ENCODE measurements at places on chromosomes 12 and 14.

DNA sequence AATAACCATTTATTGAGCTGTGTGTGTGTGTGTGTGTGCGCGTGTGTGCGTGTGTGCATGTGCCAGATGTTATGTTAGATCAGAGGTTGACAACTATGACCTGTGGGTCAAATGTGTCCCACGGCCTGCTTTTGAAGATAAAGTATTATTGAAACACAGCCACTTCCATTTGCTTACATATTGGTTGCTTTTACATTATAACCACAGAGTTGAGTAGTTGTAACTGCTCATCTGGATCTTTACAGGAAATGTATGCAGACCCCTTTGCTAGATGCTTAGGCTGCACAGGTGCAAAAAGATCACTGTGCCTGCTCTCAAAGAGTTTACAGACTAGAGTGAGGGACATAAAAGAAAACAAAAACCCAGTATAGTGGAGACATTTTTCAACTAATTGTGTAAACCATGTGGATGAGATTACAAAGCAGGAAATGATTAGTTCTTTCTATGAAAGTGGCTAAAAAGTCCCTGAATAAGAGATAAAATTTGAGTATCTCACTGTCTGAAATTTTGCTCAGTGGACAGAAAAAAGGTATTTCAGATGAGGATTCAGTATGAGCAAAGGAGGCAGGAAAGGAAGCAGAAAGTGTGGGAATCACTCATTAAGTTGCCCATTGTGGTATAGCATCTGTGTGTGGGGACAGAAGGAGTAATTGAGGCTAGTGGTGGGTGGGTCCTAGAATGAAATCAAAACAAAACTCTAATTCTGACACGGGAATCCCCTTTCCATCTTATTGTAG, 188.4 kb downstream of the PAH start:
- DNase-seq: no peak

GRCh38 chr14:48693793-48694192, 892.4 kb downstream of the RPS29 start:
- no peak for DNase-seq

DNA sequence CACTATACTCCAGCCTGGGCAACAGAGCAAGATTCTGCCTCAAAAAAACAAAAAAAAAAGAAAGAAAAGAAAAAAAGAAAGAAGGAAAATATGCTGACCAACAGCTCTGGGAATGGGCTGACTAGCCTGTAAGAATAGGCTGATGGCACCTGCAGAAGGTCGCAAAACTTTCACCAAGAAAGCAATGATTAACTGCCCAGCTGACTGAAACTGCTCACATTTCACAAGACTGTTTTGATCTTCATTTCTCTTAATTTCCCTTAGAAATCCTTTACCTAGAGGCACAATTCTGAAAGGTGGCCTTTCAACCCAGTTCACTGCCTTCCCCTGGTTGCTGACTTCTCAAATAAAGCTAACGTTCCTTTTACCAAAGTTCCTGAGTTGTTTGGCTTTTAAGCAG, 12.4 kb downstream of the BEST3 start:
- DNase-seq: no peak

- DNase-seq: no peak
These were observed 13.9 kb upstream of the KRT86 start for GRCh38 chr12:52260361-52261207.

- DNase-seq: no peak
These were observed 21.5 kb downstream of the FAM222A start for GRCh38 chr12:109735051-109735521.

GRCh38 chr12:8087666-8088065, 5.6 kb downstream of the NECAP1 start:
- no peak for DNase-seq

- no peak for DNase-seq
These were observed 39.6 kb downstream of the CCDC88C start for GRCh38 chr14:91377700-91378652.

DNA sequence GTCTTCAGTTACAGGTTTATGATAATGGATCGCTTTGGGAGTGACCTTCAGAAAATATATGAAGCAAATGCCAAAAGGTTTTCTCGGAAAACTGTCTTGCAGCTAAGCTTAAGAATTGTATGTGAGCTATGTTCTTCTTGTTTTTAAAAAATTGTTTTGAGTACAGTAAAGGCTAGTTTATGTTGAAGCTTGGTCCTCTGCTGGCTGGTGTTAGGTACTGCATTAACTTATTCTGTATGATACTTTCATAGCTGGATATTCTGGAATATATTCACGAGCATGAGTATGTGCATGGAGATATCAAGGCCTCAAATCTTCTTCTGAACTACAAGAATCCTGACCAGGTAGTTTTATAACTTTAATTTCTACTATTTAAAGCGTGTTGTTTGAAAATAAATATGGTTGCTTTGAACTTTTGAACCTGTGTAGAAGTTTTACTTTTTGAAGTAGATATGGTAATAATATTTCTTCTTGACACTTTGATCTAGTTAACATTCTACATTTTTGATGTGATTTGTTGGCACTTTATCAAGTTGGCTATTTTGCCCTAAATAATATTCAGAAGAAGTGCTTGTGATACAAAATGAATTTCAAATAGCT, 55.7 kb downstream of the VRK1 start:
- DNase-seq: no peak

GRCh38 chr12:4386801-4387200, 7.3 kb upstream of the FGF23 start:
- DNase-seq: no peak

- DNase-seq: no peak
These were observed 134.0 kb downstream of the SRGAP1 start for GRCh38 chr12:63978519-63978918.

DNA sequence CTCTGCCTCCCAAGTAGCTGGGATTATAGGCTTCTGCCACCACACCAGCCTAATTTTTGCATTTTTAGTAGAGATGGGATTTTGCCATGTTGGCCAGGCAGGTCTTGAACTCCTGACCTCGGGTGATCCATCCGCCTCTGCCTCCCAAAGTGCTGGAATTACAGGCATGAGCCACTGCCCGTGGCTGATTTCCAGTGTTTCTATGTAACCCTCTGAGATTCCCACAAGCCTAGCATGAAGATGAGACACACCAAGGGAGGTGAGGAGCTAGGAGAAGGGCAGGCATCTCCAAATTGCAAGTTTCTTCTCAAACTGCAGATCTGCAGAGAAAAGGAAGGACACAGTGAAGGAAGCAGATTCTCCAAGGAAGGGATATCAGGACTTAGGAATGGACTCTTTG, 125.0 kb downstream of the CACNA1C start:
- no peak for DNase-seq

- no peak for DNase-seq
These were observed 133.6 kb upstream of the NCOR2 start for GRCh38 chr12:124700810-124701592.

GRCh38 chr14:74922752-74923401, at the start of gene RPS6KL1:
Gene RPS6KL1, minus strand, starts transcription at chr14:74923260. Its CDS starts 1,719 bp downstream, at chr14:74921541.
- peak; percentile 22 for DNase-seq

DNA sequence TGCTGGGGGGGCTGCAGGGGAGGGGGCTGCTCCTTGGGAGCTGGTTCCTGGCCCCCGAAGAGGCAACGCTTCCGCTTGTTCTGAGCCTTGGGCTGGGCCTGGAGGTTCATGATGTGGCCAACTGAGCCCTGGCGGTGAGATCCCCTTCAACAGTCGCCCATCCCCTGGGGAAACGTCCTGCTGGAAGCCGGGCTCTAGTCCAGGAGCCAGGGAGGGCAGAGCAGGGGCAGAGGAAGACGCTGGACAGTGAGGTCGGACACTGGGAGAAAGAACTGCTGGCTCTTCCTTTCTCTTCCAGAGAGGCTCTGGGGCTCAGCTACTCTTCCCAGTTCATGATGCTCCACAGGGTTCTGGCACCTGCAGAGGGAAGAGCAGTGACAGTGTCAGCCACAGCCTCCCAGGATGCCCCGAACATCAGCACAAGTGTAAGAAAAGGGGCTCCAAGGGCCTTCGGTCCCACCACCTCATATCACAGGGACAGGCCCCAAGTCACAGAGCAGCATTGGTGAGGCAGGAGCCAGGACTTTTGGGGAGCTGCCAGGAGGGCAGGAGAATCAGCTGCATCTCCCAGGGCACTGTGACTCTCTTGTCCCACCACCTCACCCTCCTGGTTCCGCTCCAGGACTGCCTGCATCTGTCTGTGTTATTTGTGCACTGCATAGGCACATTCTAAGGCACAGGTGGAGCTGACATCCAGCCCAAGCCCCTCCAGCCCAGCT, 25.9 kb upstream of the PNMA1 start:
- no peak for DNase-seq

DNA sequence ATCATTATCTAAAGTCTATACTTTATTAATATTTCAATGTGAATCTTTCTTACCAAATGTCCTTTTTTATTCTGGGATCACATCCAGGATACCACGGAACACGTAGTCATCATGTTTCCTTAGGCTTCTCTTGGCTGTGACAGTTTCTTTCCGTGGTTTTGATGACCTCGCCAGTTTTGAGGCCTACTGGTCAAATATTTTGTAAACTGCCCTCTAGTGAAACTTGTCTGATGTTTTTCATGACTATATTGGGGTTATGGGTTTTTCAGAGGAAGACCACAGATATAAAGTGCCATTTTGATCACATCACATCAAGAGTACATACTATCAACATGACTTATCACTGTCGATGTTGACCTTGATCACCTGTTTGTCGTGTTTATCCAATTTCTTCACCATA, 14.1 kb upstream of the SERPINA6 start:
- no peak for DNase-seq

GRCh38 chr14:100605230-100605629, 18.0 kb upstream of the BEGAIN start:
- DNase-seq: no peak

DNA sequence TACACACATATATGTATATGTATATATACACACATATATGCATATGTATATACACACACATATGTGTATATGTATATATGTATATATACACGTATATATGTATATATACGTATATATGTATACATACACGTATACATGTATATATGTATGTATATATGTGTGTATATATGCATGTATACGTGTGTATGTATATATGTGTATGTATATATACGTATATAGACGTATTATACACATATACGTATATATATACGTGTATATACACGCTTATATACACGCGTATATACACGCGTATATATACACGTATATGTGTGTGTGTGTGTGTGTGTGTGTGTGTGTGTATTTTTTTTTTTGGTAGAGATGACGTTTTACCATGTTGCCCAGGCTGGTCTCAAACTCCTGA, 32.9 kb upstream of the ZNF740 start:
- DNase-seq: no peak

DNA sequence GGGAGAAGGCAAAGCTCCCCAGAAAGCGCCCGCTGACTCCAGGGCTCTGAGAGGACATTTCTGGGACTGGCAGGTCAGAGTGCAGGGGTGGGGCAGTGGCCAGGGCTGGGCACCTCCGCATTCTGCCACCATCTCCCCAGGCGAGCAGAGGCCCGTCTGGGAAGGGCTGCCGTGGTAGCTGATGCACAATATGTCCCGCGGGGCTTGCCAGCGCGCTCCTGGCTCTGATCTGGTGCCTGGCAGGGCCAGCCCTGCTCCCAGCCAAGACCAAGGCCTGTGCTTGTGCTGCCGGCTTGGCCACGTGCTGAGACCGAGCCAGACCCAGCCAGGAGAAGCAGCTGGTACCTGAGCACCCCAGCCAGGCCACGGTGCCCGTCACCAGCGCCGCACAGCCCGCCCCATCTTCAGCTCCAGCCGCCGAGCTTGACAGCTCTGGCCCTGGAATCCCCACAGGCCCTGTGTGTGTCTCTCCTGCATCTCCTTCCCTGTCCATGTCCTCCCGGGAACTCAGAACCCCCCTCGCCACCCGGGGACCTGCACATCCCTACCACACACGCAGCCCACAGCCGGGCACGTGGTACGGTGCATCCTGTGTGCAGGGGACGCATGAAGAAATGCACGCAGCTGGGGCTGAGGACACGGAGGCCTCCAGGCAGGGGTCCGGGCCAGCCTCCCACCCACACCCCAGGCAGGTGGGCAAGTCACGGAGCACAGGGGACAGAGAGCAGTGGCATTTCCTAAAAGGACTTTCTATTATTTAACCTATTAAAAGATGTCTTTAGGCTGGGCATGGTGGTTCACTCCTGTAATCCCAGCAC, 68.6 kb upstream of the C14orf180 start:
- DNase-seq: no peak

DNA sequence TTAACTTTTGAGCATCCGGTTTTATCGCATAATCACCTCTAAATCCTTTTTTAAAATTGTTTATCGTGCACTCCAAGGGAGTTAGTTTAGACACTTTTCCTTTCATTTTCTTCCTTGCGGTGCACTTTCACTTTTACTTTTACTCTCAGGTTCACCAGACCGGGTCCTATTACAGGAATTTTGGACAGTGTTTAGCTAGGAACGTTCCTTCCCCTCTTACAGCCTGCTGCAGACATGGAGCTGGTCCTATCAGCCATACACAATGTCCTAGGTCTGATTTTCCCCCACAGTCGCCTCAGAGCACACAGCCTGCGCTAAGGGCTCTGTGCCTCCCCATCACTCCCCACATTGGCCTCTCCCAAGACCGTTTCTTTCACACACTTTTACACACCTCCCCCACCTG, 103.9 kb downstream of the ALG10 start:
- no peak for DNase-seq

DNA sequence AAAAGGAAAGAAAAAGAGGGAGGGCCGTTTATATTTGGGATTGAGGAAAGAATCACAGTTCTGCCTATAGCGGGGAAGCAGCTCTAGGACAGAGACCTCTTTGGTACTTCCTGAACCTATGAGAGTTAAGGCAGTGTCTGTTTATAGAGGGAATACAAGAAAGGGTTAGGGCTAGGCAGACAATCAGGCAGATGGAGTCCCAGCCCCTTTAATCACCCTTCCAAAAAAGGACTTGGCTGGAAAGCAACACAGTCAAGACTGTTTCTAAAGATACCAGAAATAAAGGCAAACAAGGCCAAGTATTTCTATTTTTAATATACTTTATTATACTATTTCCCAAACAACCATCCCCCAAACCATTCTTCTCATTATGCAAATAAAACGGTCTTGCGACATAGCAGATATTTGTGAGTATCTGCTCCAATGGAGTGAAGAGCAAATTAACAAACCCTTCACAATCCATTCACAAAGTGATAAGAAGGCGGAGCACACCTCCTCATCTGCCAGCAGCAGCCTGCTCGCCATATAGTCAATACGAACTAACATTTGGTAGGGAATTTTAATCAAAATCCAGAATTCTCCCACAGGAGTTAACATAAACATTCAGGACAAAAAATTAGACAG, 697 bp upstream of the GRIP1 start:
- no peak for DNase-seq

GRCh38 chr12:11943919-11944700, 126.6 kb upstream of the BCL2L14 start:
- no peak for DNase-seq

- DNase-seq: no peak
These were observed 150.3 kb downstream of the TGFB3 start for GRCh38 chr14:75831455-75831854.
